Left kidney (tissue), 8 donors: ENCODE measurements at places on chromosomes 7 and 10.

DNA sequence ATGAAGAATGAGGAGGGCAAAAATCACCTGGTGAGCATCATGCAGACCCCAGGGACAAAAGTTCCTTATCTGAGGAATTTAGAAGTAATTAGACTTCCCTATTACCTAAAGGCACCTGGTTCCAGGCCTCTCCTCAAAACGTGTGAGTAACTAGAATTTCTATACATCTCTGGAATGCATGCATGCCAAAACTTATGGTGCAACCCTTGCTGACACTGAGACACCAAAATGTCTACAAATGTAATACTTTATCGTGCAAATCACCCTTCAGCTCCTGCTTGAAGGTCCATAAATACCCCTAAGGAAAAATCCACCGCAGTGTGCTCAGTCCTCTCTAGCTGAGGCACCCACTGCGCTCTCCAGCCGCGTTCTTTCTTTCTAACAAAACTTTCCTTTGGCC, 84.2 kb downstream of the PAXIP1 start:
- no peak for DNase-seq

- no peak for DNase-seq
Observed at GRCh38 chr10:47415520-47416304, 31.6 kb upstream of the ZNF488 start.

DNA sequence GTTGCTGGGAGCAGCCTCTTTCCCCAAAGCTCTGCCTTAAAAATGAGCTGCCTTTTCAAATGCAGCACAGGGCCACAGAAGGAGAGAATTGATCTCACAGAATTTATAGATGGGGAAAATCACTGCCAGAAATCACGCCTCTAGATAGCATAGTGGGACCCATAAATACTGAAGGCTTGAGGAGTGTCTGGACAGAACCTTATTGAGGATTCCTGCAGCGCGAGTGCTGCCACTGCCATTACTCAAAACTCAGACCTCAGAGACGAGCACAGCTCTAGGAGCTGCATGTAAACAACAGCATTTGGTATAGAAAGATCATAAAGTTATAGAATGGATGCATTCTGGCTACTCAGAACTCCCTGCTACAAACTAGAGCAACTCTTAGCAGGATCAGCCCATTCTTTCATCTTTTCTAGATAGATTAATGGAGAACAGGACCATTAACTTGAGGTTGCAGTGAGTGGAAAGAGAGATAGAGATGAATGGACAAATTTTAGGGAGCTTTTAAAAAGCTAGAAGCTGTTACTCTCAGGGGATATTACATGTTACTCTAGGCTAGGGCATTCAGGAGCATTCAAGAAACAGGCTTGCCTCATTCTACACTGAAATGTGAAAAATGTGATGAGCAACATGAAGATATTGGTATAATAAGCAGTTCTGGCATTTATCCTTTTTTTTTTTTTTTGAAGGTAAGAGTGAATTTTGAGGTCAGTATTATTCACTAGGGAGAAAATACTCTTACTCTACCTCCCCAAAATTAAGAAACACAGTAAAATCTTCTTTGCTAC, 267.2 kb upstream of the SLC26A5 start:
- no peak for DNase-seq

DNA sequence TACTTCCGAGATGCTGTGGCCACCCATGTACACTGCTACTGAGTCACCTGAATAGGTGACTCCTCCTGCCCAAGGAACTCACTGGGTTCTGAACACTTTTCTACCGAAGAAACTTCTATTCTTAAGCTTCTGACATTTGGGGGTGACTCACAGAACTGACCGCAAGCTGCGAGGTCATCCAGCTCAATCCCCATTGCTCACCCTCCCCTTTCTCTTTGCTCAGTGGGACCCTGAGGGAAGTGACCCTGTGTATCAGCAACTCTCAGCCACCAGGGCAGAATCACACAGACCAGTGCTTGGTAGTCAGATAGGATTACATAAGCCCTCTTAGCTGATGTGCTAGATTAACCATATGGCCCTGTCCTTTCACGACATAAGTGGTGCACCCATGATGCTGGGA, 46.3 kb downstream of the INSYN2A start:
- DNase-seq = no peak

DNA sequence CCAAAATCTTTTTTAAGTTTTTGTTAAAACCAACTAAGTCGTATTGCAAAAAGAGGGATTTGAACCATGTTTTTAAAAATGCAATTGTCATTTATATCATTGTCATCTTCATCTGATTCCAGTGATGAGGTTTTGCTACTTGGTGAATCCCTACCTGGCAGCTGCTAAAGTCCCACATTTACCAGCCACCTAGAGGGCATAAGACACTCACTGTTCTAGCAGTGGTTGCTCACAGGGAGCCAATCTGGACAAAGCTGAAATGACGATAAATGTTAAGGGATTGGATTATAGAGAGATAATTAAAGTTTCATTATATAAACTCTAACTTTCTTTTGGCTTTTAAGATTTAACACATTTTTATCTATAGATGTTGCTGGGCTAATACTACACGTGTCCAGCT, 18.7 kb downstream of the KIFBP start:
- no peak for DNase-seq

- DNase-seq = no peak
Observed at GRCh38 chr7:40815512-40815911, 680.7 kb downstream of the SUGCT start.

DNA sequence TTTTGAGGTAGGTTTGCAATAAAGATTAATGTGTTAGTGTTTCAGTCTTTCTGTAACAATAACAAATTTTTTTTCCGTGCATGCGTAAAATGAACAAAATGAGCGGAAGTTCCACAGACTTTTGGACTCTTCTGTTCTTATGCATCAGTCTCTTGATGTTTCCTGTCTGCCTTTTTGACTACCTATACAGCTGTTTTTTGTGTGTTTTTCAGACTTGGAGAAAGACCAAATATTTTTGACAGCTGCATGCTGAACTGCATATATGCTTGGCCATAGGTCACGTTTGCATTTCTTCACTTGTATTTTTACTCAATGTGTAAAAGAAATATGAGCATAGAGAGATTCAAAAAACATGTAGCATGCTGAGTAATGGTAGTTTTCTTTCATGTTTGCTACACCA, 119.3 kb downstream of the BBS9 start:
- DNase-seq = no peak

- no peak for DNase-seq
Observed at GRCh38 chr7:55593172-55593514, 20.8 kb upstream of the VOPP1 start.

DNA sequence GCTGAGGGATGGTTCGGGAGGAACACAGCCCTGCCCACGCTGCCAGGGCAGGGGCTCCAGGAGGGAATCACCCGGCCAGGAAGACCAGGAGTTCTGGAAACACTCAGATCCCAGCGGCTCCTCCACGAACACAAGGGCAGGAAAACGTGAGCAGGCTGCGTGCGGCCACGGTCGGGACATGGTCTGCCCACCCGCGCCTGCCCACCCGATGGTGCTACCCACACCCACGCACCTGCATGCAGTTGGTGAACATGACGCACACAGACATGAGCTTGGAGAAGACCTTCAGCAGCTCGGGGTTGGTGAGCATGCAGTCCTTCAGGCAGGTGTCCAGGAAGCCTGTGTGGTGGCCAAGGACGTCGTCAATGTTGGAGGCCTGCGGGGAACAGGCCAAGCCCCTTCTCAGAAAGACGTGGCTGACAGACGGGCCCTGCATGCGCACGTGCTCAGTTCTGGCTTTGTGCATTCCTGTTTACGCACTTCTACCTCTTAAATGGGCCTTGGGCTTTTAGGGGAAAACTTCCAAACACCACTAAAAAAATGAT, 6.2 kb upstream of the ADAM8 start:
- no peak for DNase-seq

DNA sequence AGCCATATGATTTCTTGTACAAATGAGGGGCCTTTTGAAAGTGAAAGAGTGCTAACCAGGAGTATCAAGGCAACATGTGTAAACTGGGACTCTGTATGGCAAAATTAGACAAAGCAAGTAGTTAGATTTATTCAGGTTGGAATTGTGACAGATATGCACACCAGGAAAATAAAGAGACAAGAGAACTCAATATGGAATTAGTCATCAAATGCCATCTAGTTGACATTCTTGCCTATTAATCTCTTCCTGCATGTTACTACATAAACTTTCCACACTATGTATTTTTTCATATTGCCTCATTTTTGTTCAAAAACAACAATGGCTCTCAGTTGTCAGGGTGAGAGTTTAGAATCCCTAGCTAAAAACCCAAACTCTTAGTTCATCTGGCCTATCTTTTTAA, 799.0 kb downstream of the NRG3 start:
- no peak for DNase-seq

- no peak for DNase-seq
Observed at GRCh38 chr7:82263920-82264782, 179.4 kb downstream of the CACNA2D1 start.

- DNase-seq = no peak
Observed at GRCh38 chr7:136925556-136925955, 57.1 kb downstream of the CHRM2 start.
